Stimulated activated CD8-positive, alpha-beta memory T cell treated with anti-CD3 and anti-CD28 coated beads, Interleukin-7, amount 100 ng/mL, for 4 hours (primary cell): ENCODE measurements at places on chromosomes 6 and 20.

- DNase-seq: no peak
Measured at GRCh38 chr6:41589636-41590622, 43.7 kb downstream of the FOXP4 start.

GRCh38 chr6:159700970-159701369 lies 7.9 kb upstream of the SOD2 start:
- DNase-seq: no peak

- no peak for DNase-seq
Measured at GRCh38 chr6:170316071-170316470, 9.5 kb downstream of the FAM120B start.

DNA sequence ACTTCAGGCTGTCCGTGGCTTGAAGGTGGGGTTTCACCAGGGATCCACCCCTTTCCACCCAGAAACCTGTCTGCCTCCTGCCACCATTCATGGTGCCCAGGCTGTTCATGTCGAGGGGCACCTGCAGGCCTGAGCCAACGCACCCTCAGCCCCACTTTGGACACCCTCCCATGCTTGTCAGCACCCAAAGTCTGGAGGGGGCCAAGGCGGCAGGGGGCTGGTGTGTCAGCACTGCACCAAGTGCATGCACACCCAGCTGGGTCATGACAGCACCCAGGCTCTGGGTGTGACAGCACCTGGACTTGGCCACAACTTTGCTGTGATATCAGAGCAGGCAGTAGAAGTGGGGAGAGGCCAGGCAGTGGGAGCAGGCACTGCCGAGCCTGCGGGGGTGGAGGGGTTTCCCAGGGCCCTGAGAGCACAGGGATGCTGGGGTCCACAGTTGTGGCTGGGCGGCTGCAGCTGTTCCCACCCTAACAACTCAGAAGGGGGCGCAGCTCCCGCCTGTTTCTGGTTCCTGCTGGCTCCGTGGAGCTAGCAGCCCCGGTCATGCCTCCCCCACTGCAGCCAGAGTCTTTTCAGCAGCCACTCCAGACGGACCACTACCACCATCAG lies 33.3 kb upstream of the GRM4 start:
- DNase-seq: no peak

GRCh38 chr6:135285165-135285564 lies 104.1 kb downstream of the MYB start:
- DNase-seq: no peak

- no peak for DNase-seq
Measured at GRCh38 chr6:4115741-4116140, 19.6 kb downstream of the ECI2 start.

GRCh38 chr20:39849664-39850063 lies 839.4 kb downstream of the MAFB start:
- no peak for DNase-seq

DNA sequence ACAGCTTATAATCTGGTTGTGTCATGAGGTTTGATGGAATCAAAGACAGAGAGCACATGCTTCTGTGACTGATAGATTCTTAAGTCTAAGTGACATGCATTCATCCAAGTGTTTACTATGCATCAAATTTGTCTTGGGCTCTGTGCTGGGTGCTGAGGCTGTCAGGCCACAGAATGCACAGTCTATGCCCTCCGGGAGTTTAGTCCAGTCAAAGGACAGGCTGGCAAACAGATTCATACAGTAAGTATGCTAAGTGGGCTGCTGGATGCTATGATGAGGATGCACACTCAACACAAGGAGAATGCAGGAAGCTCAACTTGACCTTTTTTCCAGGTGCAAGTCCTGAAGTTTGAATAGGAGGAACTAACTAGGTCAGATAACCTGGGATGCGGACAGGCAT lies 146.7 kb downstream of the UST start:
- no peak for DNase-seq

- DNase-seq: no peak
Measured at GRCh38 chr6:109961611-109962041, 16.5 kb upstream of the GPR6 start.

DNA sequence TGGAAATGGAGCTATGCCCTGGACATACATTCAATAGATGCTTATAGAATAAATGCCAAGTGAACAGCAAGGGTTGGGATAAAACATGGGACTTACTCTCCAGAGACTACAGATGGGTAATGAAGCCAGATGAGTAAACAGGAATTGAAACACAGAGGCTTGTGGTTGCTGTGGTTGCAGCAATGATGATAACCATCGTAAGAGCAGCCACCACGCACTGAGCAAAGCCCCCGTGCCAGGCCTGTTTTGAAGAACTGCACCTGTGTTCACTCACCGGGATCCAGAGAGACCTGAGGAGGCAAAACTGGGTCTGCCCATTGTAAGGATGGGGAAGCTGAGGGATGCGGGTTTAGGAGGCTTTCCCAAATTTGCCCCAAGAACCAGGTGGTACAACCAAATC lies 431.1 kb upstream of the CDH4 start:
- no peak for DNase-seq
